GM23248 (cell line): ENCODE measurements at places on chromosomes 12 and 14.

- H3K27me3 ChIP-seq: peaks cover 14% of the 10 kb centered on the region; the same call in 1 of the 2 replicates
- peak; percentile 77 for DNase-seq
- H3K4me3 ChIP-seq: no peak overlapping the region
- peaks cover 9% of the 10 kb centered on the region; the same call in 1 of the 2 replicates for H3K4me1 ChIP-seq
- no peaks in the 10 kb centered on the region for H3K36me3 ChIP-seq
Measured at GRCh38 chr14:103292426-103293374, 41.3 kb upstream of the EIF5 start.

DNA sequence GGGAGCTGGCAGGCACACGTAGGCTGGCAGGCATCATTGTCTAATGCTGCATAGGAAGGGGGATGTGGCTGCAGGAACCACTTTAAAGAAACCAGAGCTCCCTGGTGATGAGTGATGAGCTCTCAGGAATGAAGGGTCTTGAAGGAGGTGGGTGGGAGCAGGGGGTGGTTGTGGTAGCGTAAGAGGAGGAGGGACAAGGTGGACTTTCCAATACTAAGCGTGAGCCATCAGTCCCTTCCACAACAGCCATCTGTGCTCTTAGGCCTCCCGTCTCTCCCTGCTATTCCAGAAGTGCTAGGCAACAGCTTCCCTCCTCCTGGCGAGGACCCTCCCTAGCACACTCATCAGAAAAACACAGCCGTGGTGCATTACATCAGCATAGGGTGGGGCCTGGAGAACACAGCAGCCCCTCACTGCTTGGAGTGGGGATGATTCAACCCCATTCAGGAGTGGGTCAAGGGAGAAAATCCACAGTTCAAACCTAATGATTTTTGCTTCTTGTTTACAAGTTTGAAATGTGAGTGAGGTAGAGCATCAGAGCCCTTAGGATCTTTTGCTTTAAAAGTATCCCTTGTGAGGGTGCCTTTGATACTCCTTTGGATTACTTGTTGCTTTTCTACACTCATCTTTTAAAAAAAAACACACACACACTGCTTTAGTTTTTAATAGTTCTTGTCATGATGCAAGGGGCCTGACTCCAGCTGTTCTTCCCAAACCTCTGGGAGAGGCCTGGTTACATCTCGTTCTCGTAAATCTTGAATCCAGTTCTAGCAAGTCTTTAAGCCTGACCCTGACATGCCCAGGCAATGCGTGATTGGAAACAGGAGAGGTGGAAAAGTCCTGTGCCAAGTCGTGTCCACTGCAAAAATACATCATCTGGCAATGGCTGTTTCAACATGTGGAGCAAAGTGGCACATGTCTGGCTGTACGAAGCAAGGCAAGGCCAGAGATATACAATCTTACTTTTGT, 356.4 kb upstream of the DDHD1 start:
- H3K4me1 ChIP-seq: peaks cover 15% of the 10 kb centered on the region
- no peaks in the 10 kb centered on the region for H3K27me3 ChIP-seq
- H3K27ac ChIP-seq: peak overlapping the region; percentile 64
- no peak overlapping the region for H3K4me3 ChIP-seq
- no peaks in the 10 kb centered on the region for H3K36me3 ChIP-seq

- H3K27me3 ChIP-seq: peaks cover 52% of the 10 kb centered on the region
- H3K27ac ChIP-seq: no peak overlapping the region
- no peak overlapping the region for H3K4me3 ChIP-seq
- no peaks in the 10 kb centered on the region for H3K4me1 ChIP-seq
- no peak for DNase-seq
Measured at GRCh38 chr14:54301359-54301758, 95.4 kb upstream of the CDKN3 start.

- DNase-seq: no peak
- peaks cover 26% of the 10 kb centered on the region for H3K4me1 ChIP-seq
- no peaks in the 10 kb centered on the region for H3K36me3 ChIP-seq
- H3K27me3 ChIP-seq: no peaks in the 10 kb centered on the region
- H3K4me3 ChIP-seq: no peak overlapping the region
Measured at GRCh38 chr12:536751-537245, 77.1 kb downstream of the B4GALNT3 start.

- peaks cover 14% of the 10 kb centered on the region for H3K4me1 ChIP-seq
- H3K36me3 ChIP-seq: no peaks in the 10 kb centered on the region
- H3K27me3 ChIP-seq: no peaks in the 10 kb centered on the region
- no peak overlapping the region for H3K27ac ChIP-seq
- no peak overlapping the region for H3K4me3 ChIP-seq
Measured at GRCh38 chr14:60272177-60272576, 23.2 kb downstream of the PPM1A start.

DNA sequence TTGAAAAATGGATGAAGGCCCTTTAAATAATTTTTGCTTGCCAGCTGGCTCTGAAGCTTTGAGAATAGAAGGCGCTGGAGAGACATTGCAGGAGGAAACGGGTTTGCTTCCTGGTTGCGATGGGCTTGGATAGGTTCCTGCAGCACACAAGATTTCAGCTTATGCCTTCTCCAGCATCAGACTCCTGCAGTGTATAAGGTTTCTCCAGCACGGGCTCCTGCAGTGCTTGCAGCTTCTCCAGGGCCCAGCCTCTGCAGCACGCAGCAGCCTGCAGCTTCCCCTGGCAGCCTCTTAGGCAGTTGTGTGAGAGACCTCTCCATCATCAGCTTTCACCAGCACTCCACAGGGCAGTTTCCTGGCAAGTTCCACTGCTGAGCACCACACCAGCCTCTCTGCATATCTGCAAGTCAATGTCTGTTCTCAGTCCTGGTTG, 78.7 kb upstream of the ZDHHC17 start:
- no peaks in the 10 kb centered on the region for H3K36me3 ChIP-seq
- H3K4me3 ChIP-seq: peak overlapping the region; percentile 26
- H3K27ac ChIP-seq: no peak overlapping the region
- DNase-seq: peak; percentile 56
- H3K4me1 ChIP-seq: peaks cover 39% of the 10 kb centered on the region

GRCh38 chr14:67418401-67419191, 6.6 kb upstream of the PLEK2 start:
- H3K4me3 ChIP-seq: no peak overlapping the region
- peak; percentile 60 for DNase-seq
- H3K36me3 ChIP-seq: no peaks in the 10 kb centered on the region
- peaks cover 19% of the 10 kb centered on the region for H3K4me1 ChIP-seq

DNA sequence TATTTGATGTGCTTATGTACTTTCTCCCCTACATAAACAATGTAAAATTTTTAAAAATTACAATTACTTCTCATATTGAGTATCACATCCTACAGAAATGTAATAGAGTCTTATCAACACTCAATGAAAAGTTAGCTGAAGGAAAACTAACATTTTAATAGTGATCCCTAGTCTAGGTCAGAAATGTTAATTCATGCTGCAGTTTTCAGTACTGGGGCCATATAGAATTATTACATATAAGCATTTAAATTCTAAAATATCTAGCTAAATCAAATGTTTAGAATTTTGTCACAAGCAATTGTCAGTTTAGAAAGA, 37.8 kb downstream of the SLC6A15 start:
- H3K27me3 ChIP-seq: no peaks in the 10 kb centered on the region
- no peak overlapping the region for H3K27ac ChIP-seq
- no peak overlapping the region for H3K4me3 ChIP-seq
